ENCODE measurements at places on chromosomes 3 and 15.

DNA sequence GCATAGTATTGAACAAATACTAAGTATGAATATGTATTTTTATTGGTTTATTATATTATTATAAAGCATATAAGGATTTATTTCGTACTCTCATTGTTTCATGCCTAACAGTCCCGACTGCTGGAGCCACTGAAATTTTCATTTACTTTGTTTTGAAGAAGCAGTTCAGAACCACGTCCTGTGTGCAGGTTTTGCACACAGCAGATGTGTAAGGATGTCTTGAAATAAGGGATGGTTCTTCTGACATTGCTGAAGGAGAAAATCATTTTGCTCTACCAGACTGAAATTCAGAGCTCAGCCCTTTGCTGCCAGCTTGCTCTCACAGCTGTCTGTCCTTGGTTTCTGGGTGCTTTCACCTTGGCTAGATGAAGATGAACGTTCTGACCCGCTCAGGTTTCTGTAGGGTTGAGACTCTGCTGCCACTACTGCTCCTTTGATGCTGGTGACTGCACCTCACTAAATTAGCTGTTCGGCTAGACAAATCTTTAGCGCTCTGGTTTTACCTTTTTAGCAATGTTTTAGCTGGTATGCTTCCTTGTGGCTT is 54.2 kb downstream of the UBE2E1 start:
- no peak for DNase-seq

DNA sequence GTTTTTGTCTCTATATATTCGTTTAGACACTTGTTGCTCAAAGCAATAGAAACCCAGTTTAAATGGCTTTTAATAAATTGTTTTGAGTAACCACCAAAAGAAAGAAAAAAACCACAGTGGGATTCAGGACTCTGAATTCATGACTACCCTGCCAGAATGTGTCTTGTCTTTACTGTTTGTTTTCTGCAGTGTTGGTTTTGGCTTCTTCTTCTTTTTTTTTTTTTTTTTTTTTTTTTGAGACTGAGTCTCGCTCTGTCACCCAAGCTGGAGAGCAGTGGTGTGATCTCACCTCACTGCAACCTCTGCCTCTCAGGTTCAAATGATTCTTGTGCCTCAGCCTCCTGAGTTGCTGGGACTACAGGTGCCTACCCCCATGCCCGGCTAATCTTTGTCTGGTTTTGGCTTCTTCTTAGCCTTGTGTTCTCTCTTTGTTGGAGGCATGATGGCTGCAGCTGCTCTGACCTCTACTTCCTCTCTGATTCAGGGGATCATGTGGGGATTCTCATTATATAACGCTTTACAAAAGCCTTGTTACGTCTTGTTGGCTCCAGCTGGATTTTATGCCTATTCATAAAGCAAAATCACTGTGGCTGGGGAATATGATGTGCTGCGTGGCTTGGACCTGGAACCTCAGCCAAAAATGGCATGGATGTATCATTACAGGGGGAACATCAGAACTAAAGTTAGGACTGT is 54.0 kb downstream of the PLS1 start:
- no peak for DNase-seq

GRCh38 chr15:94290730-94291129 is 59.4 kb downstream of the MCTP2 start:
- DNase-seq, result no peak

DNA sequence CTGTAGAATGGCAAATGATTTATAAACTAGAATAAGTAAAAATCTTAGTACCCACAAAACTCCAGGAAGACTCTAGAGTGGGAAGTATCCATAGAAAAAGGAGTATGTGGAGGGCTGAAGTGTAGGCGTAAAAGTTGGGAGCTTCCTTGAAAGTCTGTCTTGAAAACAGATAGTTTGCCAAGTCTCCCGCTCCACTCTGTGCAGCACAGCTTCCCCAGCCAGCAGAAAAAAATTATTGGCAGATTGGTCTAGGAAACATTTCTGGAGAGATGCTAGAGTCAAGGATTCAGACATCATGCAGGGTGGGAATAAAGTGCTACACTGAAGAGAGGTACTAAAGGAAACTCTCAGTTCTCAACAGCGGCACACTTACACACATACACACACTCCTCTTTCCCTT is 53.4 kb upstream of the CD200R1L start:
- no peak for DNase-seq

DNA sequence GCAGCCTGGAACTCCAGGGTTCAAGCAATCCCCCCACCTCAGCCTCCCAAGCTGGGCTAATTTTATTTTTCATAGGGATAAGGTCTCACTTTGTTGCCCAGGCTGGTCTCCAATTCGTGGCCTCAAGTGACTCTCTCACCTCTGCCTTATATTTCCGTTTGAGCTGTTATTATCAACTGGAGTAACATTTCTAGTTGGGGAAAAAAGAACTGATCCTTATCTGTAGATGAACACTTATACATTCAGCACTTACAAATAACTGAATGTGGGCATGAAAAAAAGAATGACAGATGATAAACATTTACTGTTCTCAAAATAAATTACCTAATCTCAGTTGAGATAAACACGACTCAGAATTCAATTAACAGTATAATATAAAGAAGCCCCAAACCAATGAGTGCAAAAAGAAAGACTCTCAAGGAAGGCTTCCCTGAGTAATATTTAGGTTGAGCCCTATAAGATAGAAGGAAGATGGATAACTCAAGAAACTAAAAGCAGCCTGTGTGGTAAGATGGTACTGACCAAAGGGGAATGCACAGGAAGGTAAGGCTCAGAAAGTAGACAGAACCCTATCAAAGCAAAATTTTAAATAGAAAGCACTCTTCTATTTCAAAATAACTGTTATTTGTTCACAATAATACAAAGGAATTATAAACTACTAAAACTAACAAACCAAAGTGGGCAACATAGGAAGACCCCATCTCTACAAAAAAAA is 11.8 kb downstream of the UBE3A start:
- DNase-seq, result no peak

- no peak for DNase-seq
Measured at GRCh38 chr3:29977360-29977759, 629.0 kb upstream of the TGFBR2 start.

DNA sequence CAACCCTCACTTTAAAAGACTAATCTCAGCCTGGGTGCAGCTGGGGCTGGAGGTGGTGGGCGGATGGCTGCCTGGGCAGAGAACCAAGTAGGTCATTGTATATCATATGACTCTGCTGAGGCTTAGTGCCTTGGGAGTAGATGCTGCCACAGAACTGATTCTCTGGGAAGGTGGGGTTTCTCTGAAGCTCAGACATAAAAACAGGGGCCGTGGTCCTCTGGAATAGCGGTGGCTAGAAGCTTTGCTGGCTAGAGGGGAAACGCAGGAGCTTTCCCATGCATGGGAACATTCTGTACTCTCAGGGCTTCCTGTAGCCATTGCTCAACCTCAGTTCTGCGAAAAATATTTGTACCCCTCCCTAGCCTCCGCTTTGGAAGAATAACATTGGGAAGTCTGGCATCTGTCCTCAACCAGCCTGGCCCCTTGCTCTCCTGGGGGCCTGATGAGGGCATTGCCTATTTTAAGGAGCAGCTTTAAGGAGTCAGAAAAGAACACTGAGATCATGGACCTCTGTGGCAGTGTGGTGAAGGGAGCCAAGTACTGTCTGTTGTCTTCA is 14.7 kb downstream of the TIMP4 start:
- no peak for DNase-seq

DNA sequence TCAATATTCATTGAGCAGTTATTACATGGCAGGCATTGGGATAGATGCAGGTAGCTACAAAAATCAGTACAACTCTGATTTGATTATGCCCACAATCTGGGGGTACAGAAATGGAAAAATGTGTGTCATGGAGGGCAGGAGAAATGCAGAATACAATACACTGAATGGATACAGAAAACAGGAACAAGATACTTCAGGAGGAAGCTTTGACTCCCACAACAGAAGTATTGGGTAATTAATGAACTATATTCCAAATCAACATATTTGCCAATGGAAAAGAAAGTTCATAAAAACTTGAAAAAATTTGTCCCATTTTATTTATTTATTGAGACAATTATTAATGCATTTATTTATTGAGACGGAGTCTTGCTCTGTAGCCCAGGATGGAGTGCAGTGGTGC is 207.0 kb downstream of the SUCLG2 start:
- DNase-seq, result no peak

GRCh38 chr3:88987776-88988175 is 119.6 kb upstream of the EPHA3 start:
- no peak for DNase-seq

GRCh38 chr15:67829647-67830504 is 4.6 kb downstream of the SKOR1 start:
- no peak for DNase-seq

DNA sequence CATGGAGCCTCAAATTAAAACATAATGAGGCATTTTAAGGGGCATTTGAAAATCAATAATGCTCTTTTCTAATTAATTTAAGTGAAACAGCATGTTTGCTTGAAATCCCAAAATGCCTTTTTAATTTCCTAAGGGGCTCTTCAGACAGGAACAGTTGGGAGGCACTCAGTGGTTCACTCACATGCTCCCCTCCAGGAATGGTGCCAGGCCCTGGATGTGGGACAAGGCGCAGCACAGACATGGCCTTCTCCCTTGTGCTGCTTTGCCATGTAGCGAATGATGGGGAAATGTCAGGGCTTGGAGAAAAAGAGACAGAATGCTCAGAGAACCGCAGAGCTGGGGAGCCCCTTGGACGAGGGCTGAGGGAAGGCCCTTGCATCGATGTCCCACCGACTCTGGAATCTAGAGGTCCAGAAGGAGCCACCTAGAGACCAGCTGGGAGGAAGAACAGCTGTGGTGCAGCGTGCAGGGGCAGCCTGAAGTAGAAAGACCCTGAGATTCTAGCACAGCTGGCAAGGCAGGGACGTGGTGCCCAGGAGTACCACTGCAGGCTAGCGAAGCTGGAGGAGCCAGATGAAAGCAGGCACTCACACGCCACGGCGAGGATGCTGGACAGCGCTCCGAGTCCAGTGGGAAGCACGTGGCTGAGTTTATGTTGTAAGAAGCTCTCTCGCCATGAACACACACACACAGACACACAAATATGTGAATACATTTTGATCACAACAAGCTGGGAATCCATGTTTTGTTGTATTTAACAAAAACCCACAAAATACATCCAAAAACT is 27.0 kb downstream of the NSMCE3 start:
- DNase-seq, result no peak

- no peak for DNase-seq
Measured at GRCh38 chr15:70120958-70121623, 23.4 kb upstream of the TLE3 start.

DNA sequence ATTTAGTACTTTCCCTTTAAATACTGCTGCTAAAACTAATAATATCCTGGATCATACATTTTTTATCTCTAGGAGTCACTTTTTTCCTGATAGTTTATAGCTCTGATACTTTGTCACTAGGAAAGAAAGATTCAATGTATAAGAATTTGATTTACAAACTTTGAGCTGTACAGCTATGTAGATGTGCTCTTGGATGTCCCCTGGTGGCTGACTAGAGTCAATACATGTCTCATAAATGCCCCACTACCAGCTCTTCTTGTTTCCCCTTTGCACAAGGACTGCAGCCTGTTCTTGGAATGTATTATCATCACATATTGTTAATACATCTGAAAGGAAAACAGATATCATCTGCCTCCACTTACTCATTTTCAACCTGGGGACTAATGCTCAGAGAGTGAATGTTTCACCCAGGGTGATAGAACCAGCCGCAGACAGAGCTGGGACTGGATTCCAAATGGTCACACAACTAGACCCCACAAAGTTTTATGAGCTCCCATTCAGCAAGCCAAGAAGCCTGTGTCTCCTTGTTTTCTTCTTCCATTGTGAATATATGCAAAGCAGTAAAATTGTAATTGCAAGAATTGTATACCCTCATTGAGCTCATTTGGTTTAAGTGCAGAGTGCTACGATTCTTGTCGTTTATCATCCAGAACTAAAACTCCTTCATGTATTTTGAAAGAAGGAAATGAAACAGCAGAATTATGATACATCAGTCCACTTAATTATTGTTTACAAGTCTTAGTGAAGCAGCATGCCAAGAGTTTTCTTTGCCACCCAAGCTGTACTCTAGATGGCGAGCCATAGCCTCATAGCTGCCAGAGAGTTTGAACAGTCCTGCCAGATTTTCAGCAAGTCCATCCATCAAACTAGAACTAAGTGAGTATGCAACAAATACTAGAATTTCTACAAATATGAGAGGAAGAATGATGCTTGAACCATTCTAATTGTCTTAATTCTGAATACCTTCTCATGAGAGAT is 261.6 kb upstream of the LMCD1 start:
- DNase-seq, result no peak

DNA sequence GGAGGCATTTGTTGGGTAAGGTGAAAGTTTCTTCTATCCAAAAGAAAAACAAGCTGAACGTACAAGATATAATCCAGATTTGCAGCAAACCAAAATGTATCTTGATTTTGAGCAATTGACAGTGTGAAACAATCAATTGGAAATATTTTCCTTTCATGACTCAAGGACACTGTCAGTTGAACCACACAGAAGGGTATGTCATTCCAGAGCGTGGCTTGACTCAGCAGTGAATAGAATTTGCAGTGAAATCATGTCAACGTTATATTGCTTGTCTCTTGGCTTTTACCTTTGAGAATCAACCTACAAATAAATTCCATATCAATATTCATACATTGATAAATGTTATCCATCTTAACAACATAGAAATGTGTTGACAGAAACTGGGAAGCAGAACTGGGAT is 78.2 kb downstream of the TM2D3 start:
- DNase-seq, result no peak

DNA sequence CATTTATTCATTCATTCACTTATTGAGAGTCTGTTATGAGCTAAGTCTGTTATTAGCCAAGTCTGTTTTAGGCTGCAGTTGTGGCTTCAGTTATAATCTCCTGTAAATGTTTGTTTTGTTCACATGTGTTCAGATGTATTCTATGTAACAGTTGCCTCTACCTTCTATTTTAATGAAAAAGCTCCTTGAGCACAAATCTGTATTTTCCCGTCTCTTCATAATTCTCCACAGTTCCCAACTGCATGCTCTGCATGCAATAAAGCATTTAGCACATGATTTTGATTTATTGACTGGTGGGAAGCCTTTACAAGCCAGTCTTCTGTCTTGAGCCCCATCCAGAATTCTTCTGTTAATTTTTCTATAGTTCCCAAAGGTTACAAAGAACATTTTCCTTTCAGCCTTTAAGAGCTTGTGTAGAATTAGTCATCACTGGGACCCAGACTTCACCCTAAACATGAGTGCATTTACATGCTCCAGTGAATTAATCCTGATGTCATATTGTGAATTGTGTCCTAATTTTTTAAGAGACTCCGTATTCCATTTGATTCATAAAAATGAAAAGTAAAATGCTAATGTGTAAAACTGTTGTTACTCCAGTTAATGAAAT is 122.3 kb upstream of the NR2E3 start:
- DNase-seq, result no peak
